ENCODE measurements at places on chromosomes 1 and 21.

- DNase-seq: peak; percentile 36
Observed at GRCh38 chr1:89724369-89725010, 91.6 kb downstream of the LRRC8C start.

- DNase-seq: no peak
Observed at GRCh38 chr1:20379075-20379474, 88.4 kb downstream of the VWA5B1 start.

GRCh38 chr1:9874959-9875635 is 35.0 kb downstream of the CTNNBIP1 start:
- peak; percentile 36 for DNase-seq

DNA sequence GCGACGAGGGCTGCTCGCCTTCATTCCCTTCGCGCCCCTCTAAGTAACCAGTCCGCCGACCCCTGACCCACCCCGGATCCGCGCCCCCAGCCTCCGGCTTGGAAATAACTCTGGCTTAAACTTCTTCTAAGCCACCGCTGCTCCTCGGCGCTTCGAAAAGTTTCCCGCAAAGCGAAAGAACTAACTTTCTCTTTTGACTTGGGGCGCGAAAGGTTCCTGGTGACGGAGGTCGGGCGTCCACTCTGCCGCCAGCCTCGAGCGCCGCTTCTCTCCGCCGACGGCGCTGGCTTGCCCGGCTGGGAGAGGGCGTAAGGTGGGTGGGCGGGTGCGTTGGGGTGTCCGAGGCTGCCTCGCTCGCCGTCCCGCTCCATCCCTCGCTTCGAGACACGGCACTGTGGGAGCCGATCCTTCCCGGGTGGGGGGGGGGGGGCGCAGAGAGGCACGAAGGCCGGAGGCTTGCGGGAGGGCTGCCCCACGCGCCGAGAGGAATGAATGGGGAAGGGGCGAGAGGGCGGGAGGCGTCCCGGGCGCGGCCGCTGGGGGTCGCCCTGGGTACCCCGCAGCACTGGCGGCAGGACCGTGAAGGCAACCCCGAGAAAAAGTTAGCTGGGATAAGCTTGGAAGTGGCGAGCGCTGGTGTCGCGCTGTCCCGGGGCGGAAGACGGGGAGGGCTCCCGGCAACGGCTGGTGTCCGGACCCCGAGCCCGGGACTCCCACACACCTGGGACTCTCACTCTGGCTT is 569 bp downstream of the ATF3 start:
- DNase-seq: no peak

DNA sequence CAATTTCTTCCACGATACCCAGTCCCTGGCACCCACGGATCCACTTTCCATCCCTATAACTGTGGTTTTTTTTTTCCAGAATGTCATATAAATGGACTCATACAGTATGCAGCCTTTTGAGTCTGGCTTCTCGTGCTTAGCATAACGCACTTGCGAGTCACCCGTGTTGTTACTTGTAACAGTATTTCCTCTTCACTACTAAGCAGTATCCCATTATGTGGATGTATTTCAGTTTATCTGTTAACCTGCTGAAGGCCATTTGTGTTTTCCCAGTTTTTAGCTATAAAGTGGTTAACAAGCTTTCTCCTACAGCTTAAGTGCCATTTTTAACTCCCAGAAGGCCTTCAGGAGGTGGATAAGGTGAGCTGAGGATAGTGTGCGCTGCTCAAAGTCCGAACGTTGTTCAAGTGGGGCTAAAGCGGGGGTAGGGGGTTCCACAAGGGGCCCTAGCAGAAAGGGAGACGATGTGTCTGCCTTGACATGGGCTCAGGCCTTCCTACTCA is 829 bp downstream of the ADAR start:
- no peak for DNase-seq

DNA sequence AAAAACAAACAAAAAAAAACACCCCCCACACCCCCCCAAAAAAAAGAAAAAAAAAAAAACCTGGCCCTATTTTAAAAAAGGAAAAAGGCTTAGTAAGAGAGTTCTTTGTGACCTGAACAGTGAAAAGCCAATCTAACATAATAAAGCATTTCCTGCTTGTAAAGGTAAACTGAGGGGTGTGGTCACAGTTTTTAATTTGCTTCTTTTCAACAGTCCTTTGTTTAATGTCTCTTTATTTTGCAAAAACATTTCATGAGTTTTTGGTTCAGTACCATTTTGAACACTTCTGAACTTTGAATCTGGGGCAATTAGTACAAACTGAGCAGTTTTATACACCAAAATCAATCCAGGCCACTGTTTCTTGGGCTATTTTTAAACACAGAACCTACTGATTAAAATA is 37.6 kb downstream of the TOR3A start:
- DNase-seq: no peak

DNA sequence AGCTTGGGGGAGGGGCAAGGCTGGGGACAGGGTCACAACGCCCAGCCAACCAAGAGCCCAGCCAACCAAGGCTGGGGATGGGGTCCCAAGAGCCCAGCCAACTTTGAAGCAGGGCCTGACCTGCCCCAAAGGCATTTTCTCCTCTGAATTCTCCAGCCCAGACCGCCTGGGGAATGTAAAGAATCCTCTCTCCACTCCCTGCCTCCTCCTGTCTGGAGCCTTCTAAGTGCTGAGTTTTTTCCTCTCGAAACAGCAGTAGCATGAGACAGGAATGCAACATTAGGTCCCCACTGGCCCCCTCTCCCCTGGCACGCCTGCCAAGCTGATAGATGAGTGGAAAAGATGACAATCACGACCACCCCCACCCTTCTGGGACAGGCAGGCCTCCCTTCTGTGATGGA is 17.0 kb downstream of the C1orf198 start:
- DNase-seq: no peak

GRCh38 chr1:174963529-174964125 is 36.1 kb upstream of the CACYBP start:
- no peak for DNase-seq

- DNase-seq: no peak
Observed at GRCh38 chr1:17802164-17802563, 47.0 kb downstream of the ACTL8 start.

- DNase-seq: no peak
Observed at GRCh38 chr1:204548265-204548664, 32.1 kb downstream of the MDM4 start.

- DNase-seq: no peak
Observed at GRCh38 chr1:95067062-95067461, 5.7 kb downstream of the ALG14 start.

DNA sequence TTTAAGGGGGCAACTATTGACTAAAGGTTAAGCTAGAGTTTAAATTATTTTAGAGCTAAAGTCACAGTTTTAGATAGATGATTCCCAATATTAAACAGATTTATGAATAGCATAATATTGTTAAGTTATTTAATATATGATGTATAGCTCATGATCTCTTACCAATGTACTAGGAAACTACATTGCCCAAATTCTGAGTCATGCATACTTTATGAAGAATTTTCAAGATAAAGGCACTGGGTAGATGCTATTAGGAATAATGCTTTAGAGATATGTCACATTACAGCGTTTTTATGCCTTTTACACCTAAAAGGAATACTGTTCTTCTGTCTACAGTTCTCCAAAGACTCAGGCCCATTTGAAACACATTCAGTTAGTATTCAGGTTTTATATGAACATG is 215.1 kb downstream of the NCAM2 start:
- no peak for DNase-seq

DNA sequence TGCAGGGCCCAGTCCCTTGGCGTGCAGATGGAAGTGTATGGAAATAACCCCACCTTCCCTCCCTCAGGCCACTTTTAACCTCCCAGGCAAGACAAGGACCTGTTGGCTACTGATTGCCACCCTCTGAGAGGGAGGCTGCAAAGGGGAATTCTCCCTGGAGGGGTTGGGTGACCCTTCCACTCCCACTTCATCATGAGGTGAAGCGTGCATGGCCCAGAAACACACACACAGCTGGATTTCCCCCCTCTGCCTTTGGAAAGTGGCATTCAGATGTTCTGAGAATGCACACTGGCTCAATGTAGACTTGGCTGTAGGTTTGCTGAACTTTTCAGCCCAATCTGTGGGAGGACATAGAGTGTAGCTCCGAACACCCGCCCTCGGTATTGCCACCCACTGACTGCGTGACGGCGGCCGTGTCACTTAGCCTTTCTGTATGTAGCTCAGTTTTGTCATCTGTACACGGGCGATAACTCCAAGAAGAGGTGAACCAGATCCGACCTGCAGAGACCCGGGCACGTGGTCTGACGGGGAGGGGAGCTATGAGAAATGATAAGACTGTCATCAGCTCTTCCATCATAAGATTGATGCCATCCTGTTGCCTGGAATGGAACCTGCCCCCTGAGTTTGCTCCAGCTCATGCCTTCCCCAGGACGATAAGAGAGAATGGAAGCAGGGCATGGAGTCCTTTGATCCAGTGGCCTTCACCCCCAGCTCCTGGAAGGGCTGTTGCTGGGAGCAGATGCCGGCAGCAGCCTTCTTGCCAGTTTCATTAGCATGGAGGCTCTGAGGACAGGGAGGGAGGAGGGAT is 19.3 kb downstream of the MIIP start:
- DNase-seq: no peak

GRCh38 chr1:246583448-246584185 is 17.4 kb downstream of the CNST start:
- no peak for DNase-seq

DNA sequence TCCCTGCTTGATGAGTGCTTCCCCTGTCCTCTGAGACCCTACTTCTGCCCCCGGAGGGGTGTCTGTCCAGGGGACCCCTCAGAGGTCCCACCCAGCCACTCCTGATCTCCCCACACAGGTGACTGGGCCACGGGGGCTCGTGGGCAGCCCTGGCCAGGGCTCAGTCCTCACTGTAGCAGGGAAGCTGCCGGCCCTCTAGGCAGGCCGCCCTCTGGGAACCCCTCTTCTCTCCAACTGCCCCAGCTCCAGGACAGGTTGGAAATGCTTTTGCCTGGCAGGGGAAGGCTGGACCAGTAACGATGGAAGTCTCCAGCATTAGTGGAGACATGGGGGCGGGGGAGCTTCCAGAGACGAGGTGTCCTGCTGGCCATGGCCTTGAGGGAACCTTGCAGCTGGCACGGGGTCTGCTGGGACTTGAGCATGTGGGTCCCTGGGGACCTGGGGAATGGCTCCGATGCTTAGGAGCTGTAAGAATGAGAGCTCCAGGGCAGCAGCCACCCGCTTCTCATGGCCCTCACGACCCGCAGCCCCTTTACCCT is 3.1 kb upstream of the FNDC10 start:
- no peak for DNase-seq

GRCh38 chr1:45325851-45326506 is 716 bp upstream of the HPDL start:
- no peak for DNase-seq

GRCh38 chr21:32562426-32562825 is 22.9 kb downstream of the TCP10L start:
- DNase-seq: no peak

- DNase-seq: no peak
Observed at GRCh38 chr1:162222014-162222413, 152.5 kb downstream of the NOS1AP start.

DNA sequence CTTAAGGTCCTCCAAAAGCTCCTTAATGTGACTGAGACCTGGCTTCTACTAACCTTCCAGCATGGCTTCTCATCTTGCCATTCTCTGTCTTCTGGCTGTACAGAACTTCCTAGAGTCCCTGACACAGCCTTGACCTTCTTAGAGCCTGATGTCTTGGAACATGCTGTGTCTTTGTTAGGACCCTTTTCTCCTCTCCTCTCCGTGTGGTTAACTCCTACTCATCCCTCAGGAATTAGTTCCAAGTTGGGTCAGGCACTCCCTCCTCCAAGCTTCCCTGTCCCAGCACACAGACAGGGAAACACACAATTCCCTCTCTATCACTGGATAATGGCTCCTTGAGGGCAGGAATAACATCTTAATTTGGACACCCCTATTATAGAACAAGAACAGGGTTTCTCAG is 275.4 kb upstream of the USP24 start:
- DNase-seq: no peak

DNA sequence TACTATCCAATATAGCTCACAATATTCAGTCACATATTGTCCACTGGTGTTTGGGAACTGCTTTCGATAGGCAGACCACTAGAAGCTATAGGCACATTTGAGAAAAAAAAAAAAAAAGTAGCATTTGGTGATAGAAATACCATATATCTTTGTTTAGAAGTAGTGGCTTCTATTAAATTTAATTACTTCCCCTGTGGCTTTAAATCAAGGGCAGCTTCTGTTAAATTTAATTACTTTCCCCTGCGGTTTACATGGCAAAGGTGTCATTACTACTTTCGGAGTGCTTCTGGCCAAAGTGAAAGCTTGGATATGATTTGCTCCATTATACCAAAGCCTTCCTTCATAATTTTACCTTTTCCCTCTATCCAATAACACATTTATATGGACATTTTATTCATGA is 229.9 kb downstream of the TTLL7 start:
- DNase-seq: no peak

GRCh38 chr1:85202092-85202863 is 1.5 kb upstream of the SYDE2 start:
- no peak for DNase-seq
